ENCODE measurements at places on chromosomes 12 and 14. TPM values are rescaled to one million over a fixed set of nuclear protein-coding genes. Genes with fewer than 3 reads are reported as not detected.

Gene NGB
- 0.31 TPM for total RNA-seq

Gene GPR162
- total RNA-seq = 4.3 TPM

Gene ASPG
- 60.8 TPM for total RNA-seq

Gene DNAJC22
- total RNA-seq = 45.6 TPM

Gene PRIMA1
- total RNA-seq = 1.8 TPM

Gene MANSC4
- total RNA-seq = not detected
